ENCODE measurements at places on chromosomes 5 and 9.
A peak's percentile ranks its signal among the peaks of the same experiment; 100 is the strongest.

DNA sequence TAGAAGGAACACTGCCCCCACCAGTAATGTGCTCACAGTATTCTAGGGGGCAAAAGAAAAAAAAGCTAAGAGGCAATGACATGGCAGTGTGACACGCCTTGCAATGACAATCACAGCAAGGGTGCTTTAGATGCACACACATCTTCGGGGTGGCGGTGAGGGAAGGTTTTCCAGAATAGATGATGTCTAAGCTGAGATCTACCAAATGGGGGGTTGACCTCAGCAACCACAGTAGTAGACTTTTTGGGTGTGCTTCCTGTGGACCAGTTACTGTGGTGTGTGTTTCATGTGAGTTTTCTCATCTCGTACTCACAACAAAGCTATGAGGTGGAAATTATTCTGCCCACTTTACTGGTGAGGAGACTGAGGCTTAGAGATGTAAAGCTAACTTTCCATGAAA is 10.2 kb upstream of the IL12B start:
- DNase-seq = no peak

- peak; percentile 86 for DNase-seq
Observed at GRCh38 chr5:55108661-55109060, 6.2 kb downstream of the GZMA start.

DNA sequence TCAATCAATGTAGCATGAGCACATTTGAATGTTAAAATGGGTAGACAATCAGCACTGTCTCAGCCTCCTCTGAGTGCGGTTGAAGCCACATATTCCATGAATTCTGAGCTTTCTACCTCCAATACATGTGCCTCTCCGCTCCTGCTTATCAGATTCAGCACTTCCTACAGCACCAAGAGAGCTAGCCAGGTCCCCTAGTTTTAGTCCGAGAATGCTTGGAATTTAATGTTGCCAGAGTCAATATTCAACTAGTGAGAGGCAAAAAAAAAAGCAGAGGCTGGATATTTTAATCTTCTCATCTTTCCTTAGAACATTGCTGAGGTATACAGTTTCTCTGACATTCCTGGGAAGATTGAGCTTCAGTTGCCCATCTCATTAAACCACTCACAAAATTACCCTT is 1979.1 kb upstream of the CDH9 start:
- no peak for DNase-seq

DNA sequence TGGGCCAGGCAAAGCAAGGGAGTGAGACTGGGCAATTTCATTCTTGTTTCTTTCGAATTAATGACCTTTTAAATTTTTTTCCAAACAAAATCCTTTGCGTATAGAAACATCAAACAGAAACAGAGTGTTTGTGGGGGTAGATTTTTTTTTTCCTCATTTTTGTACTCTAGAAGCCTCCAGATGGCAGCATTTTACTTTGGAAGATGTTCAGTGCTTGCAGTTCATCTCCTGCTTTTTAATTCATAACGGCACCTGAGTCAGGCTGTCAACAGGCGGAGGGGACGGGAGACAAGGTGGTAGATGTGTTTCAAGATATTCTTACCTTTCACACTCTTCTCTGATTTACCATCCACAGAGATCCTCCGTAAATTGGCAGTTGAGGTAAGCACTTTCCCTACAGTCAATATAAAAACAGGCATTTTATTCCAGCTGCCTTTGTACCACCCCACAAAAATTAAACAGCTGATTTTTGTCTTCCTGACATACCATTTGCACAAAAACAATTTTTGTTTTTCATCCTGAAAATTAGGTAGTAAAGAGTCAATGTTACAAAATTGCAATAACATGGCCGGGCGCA is 99.5 kb upstream of the FBXL17 start:
- peak; percentile 26 for DNase-seq

GRCh38 chr5:111699976-111700375 is 57.0 kb downstream of the NREP start:
- peak; percentile 41 for DNase-seq

DNA sequence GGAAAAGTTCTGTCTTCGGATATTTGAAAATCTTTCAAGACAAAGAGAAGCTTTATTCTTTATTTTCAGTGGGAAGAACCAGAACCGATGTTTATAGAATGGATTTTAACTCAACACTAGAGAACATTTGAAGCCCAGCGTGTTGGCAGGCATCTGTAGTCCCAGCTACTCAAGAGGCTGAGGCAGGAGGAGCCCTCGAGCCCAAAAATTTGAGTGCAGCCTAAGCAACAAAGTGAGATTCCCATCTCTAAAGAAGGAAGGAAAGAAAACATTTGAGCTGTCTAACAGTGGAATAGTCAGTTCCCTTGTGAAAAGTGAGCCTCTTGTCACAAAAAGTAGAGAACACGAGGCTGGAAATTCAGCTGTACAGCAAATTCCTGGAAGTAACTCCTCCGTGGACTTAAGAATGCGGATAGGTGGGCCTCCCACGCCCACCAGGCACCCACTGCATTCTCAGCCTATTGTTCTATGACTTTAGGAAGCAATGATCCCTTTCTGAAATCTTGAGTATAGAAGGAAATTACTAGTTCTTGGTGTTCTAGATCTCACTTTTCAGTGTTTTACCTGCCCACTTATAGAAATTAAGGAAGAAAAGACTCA is 2.3 kb upstream of the PTPDC1 start:
- DNase-seq = no peak

- no peak for DNase-seq
Observed at GRCh38 chr9:31604531-31604930, 779.9 kb upstream of the ACO1 start.

- peak; percentile 79 for DNase-seq
Observed at GRCh38 chr9:121498150-121498486, 1.5 kb downstream of the GGTA1 start.

- peak; percentile 11 for DNase-seq
Observed at GRCh38 chr9:21331676-21332402, 3.4 kb downstream of the KLHL9 start.
